Central memory CD4-positive, alpha-beta T cell (primary cell): ENCODE measurements at places on chromosomes 6 and 20.

GRCh38 chr6:14121936-14122344 is 4.4 kb downstream of the CD83 start:
- no peak for DNase-seq

DNA sequence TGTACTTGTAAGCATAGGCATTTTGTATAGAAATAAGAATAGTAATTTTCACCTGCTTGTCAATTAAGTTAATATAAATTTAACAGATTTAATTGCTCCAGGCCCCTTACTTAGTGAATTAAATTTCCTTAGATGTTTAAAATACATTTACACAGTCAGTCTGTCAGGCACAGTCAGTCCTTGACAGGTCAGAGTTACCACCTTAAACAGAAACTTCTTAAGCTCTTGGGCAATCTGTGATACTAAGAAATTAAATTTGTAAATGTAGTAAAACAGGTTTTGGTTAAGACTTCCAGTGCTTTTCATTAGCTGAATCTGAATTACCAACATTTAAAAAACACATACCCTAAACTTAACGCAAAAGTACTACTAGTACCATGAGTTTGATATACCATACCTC is 15.9 kb downstream of the PTPRA start:
- DNase-seq, result no peak

DNA sequence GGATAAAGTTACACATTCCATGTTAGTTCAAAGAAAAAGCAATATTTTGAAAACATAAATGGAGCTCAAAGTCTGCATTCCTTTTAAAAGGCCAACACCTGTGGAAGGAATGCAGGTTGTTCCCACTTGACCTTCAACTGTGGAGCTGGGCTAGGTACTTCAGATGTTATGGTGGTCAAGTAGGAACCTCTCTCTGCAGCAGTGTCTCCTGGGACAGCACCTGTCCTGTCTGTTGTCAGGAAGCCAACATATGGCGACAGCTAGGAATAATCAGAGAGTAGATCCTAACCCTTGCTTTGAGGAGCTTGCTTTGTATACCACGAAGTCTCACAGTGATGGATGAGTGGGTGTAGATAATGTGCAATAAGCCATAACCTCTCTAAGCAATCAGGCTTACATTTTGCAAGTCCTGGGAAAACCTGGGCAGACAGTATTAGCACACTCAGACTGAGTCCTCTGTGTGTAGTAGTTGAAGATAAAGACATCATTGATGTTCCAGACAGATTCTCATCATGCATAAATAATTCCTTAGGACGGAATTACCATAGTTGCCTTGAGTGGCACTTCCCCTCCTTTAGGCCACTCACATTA is 347.5 kb downstream of the PRL start:
- DNase-seq, result no peak

DNA sequence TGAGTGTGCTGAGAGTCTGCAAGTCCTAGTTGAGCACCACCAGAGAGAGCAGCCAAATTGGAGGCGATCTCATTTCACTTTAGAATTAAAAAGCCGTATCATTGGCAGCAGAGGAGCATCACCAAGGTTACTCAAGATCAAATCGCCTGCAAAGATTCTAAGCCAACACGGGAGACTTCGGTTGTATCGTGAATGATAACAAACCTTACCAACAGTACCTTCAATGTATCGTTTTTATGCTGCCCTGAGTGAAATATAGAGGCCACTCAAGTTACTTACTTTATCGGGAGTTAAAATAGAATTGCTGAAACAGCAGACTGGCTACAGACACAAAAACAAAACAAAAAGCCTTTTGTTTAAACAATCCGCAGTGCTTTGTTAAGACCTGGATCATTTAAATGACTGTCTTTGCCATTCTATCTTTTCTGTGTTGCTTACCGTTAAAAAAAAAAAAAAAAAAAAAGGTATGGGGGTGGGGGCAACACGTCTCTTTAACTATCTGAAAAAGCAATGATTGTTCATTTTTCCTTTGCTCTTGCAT is 14.2 kb downstream of the NHSL1 start:
- no peak for DNase-seq

DNA sequence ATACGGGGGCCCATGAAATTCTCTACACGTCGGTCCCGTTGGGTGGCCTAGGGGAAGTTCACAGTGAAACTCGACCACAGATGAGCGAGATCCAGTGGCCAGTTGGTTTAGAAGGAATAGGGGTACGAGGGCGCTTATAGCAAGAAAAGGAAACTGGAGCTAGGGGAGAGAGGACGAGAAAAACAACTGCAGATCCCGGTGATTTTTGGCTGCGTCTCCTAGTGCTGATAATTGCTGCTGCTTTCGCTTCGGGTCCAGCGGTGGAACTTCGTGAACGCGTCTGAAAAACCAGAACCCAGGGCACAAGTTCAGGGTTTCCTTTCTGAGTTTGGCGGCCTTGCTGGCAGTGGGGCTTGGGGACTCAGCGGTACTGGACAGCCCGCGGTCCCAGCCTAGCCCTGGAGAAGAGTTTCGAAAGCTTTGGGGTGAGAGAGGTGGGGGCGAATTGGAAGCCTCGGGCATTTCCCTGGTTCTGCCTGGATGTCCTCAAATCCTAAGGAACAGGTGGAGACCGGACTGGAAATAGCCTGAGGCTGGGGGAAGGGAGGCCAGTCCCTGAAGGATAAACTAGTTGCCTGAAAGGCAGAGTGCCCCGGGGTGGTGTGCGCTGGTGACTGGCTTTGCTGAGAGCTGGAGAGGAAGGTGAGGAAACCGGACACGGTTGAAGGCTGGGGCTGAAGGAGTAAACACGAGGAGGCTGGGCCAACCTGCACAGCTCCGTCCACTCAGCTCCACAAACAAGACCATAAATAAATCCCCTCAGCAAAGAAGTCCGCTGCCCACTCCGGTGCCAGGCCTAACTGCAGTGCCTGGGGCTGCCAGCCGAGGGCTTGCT is 793 bp downstream of the GMPR start:
- DNase-seq, result peak; percentile 11

DNA sequence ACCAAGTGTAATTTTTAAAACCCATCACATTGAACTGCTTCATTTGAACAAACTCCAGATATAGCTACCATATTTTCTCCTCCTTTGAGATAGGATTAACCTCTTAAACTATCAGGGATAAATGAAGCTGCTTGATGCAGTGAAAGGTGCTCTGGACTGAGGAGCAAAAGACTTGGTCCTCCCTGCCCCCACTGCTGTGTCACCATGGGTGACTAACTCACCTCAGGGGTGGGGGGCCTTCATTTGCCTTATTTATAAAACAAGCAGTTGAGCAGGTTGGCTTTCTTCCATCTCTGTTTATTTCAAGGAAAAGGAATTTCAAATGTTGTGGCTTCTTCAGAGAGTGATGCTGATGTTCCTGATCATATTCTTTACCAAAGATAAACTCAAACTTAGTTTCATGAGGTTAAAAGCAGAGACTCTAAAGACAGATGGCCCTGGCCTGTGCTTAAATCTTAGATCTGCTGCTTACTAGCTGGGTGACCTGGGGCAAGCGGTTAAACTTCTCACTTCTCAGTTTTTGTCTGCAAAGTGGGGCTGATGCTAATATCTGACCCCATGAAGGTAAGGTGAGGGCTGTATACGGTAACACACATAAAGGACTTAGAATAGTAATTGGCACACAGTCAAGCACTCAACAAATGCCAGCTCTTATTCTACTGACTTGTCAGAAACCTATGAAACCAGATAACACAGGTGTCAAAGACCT is 50.5 kb downstream of the FHL5 start:
- no peak for DNase-seq

DNA sequence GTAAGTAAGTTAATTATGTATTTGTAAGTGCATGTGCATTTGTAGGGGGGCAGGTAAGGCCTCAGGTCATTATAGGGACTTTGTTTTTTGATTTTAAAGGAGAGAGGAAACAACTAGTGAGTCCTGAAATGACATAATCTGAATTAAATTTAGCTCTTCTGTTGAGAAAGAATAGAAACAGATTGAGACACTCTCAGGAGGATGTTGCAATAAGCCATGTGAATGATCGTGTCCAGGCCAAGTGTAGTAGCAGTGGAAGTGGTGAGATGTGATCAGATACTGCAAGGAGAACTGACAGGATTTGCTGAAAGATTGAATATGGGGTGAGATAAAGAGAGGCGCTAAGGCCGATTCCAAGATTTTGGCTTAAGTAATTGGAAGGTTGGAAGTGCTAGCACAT is 2.6 kb upstream of the CENPW start:
- no peak for DNase-seq

- DNase-seq, result peak; percentile 9
These were observed 13.9 kb upstream of the NAA20 start for GRCh38 chr20:20003031-20003954.

DNA sequence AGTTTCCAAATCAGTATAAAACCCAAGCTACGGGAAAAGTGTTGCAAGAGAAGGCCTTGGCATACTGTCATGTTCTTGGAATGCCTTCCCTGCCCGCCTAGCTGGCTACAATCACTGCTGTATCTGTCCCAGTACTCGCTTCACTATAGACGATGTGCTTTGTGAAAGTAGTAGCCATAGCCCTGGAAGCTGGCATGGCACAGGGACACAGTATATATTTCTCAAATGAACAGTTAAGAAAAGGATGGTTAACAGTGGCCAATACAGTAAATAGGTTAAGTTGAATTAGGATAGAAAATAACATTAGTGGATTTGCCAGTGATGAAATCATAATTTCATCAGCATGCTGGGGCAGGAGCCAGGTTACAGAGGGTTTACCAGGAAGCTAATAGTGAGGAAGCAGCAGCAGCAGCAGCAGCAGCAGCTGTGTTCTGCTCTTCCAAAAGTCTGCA is 499.3 kb downstream of the CDKAL1 start:
- no peak for DNase-seq

DNA sequence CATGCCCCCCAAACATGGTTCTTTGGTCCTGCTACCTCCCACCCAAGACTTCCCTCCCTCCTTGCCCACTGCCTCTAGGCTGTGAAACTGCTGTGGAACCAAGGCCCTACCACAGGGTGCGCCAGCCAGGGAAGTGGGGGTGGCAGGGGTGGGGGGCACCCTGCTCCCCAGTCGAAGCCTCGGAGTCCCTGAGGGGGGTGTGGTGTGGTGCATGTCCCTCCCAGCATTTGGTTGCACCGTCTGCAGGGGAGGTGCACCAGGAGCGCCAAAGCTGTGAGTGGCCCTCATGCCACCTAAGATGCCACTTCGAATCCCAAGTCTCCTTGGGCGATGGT is 1.8 kb downstream of the RGS19 start:
- no peak for DNase-seq
